Left renal pelvis (tissue), 4 donors: ENCODE measurements at places on chromosomes 2 and 18.

DNA sequence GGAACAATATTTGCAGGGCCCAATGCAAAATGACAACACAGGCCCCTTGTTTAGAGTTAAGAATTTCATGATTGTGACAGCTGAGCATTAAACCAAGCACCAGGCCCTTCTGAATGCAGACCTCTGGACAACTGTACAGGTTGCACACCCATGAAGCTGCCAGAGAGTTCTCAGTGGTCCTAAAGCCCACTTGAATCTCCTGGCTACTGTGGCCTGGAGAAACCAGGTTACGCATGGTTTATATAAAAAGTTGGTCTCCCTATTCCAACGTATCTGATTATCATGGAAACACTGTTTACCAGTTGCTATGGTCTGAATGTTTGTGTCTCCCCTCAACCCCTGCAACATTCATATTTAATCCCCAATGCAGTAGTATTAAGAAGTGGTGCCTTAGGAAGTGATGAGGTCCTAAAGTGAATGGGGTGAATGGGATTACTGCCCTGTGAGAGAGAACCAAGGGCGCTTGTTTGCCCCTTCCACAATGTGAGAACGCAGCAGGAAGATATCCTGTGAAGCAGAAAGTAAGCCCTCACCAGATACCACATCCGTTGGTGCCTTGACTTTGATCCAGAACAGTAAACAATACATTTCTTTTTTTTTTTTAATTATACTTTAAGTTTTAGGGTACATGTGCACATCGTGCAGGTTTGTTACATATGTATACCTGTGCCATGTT lies 48.0 kb upstream of the ANXA4 start:
- no peak for DNase-seq

DNA sequence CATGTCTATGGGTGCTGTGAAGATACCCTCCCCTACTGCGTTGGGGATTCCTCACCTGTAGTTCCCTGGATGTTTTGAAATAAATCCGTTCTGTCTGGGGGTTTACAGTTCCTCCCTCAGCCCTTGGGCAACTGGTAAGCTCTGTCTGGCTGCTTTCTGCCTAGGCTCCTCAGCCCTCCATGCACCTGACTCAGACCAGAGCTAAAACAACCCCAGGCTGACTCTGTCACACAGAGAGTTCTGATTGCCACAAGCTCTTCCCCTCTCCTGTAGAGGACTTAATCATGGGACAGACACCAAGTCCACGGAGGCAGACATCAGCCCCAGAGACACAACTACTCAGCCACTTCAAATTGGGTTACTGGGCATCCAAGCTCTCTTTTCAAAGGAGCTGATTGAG lies 6.3 kb downstream of the VIT start:
- DNase-seq, result no peak

DNA sequence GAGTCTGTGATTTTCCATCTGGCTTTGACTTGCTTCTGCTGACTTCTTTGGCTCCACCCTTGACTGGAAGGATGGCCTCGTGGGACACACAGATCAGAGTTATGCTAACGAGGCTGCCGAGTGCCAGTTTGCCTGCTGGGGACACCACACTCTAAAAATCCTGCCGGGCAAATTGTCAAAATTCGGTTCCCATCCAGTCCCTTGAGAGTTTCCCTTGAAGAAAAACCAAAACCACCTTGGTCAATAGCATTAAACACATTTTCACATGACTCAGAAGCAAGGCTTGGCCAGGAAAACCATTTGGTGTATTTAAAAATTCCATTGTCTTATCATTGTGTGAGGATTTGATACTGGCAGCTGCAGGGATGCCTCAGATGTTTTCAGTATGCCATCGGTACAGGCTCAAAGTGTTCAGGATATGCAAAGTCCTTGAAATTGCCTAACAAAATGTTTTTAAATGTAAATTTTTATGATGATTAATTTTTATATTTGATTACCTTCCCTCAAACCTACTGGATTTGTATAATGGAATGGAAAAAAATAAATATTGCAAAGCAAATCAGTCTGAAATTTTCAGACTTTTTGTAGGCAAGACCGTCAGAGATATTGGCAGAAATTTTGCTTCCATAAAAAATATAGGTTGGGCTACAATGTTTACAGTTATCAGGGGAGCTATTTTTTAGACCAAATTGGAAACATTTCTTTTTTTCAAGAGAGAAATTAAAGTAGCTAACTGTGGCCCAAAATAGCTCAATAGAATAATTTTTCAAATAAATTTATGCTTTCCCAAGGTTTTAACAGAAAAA lies 41.6 kb downstream of the KCNE4 start:
- no peak for DNase-seq

DNA sequence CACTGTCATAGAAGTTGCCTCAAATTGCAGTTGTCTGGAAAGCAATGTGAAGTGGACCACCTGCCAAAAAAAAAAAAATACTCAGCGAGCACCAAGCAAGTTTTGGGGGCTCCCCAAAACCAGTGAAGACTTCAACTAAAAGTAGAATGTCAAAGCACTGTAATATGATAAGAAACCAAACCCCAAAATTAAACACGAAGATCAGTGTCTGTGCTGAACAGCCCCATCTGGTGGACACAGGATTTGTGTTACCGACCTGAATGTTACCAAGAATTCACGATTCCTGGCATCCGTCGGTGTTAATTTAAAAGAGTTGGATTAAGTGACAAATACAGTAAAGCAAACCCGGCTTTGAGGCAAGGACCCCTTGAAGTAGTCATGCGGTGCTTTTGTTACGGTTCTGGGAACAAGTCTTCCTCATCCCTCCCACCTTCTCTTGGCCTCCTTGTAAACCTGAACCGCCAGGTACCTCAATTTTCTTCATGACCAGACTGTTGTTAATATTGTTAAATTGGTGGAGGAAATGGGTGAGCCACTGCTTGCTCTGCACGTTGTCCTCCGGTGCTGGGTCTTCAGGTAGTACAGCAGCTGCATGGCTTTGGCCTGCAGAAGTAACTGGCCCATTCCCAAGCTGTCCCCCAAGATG lies 31.3 kb upstream of the SSB start:
- DNase-seq, result no peak

GRCh38 chr18:48340560-48340959 lies 68.6 kb downstream of the ZBTB7C start:
- no peak for DNase-seq

DNA sequence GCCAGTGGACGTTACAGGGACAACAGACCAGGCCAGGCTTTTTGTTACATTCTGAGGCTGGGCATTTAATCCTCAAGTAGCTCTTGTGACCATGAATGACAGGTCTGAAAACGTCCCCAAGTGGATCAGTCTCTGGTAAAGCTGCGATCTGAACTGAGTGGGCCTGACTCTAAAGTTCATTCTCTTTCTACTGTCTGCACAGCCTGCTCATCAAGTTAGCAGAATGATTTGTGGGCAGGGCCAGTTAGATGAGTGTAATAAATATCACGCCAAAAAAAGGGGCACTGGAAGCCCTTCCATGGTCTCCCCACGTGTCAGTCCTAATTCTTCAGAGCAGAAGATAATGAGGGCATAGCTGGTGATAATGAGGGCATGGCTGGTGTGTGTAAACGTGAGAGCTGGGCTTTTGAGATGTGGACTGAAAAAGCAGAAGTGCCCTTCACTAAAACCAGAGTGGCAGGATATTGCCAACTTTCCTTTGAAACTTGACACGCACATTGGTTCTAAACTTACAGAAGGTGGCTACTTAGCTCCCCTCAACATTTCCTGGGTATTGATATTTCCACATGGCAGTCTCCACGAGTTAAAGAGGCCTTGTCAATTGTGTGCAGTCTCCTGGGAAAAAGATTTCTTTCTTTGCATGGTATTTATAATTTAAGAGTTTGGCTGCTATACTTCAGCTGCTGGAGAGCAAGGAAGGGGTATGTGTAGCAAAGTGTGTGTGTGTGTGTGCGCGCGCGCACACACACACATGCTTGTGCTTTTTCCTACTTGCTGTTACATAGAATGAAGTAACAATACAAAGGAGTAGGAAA lies 72.7 kb upstream of the LYPD6B start:
- DNase-seq, result no peak

GRCh38 chr2:119592436-119592835 lies 48.2 kb downstream of the CFAP221 start:
- DNase-seq, result no peak

DNA sequence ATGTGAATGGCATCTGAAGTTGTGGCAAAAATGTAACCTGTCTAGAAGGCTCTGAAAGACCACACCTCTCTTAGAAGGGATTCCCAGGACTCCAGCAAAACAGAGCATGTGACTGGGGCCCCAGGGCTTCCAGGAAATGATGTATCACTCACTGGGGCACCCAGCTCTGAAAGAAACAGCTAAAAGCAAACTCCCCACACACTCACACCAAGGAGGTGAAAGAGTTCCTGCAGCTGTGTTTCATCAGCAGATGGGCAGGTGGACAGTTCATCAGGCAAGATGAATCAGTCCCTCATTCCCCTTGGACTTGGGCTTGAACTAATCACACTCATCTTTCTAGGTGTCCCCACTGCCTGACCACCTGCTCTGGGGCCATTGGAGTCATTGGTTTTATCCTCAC lies 76.2 kb downstream of the CCBE1 start:
- DNase-seq, result no peak

GRCh38 chr18:48706731-48707130 lies 167.9 kb downstream of the CTIF start:
- no peak for DNase-seq

DNA sequence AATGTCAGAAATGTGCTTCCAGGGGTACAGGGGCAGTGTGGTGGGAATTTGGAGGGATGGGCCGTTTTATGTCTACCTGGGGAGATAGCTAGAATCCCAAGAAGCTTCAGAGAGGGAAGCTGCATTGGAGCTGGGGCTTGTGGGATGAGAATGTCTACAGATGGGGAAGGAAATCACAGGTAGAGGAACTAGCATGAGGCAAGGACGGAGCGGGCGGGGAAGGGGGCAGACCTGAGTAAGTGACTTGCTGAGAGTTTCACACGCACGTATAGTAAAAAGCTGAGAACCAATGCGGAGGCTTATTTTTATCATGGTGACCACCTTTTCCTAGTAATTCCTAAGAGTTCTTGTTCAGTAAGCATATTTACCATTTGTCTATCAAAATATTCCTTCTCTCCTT lies 6.3 kb downstream of the C2orf80 start:
- DNase-seq, result no peak

DNA sequence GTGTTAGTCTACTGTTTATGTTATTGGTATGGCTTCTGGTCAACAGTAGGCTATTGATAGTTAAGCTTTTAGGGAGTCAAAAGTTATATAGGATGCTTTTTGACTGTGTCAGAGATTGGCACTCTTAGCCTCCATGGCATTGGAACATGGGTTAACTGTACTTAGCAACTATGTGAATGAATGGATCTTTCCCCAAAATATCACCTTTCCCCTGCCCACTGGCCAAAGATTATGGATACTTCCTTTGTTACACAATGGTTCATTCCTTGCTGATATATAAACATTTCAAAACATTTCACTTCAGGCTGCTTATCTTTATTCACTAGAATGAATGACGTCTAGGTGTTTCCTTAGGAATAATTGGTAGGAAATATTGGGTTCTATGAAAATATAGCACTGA lies 62.1 kb upstream of the DOCK10 start:
- no peak for DNase-seq

DNA sequence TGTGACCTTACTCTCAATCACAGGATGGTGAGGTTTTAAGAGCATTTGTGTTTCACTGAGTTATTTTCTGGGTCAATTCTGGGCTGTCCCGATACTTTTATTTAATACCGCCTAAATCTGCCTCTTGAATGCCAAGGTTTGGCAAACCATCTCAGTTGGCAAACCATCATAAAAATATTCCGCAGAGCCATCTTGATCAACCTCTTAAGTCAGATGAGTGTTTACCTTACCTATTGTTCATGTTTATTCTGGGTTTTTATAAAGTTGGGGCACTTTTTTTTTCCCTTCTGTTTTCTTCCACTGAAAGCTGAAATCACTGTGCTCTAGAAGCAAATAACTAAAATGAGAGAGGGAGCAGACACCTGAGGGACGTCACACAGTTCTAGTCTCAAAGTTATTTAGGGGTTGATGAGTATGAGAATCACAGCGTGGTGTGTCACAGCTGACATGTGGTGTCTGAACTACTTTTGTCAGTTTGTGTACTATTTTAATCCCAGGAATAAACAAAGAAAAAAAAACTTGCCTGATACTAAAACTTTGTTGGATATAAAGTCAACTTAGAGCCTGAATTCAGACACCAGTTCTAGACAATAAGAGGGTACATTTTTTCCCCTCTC lies 48.6 kb downstream of the ETAA1 start:
- no peak for DNase-seq

- no peak for DNase-seq
Measured at GRCh38 chr2:43763091-43763490, 10.7 kb upstream of the DYNC2LI1 start.
